ENCODE measurements at places on chromosomes 1 and 21.

- DNase-seq, result no peak
Observed at GRCh38 chr1:76841460-76841859, 25.8 kb upstream of the ST6GALNAC5 start.

GRCh38 chr1:116808848-116809508 lies 54.7 kb downstream of the CD2 start:
- no peak for DNase-seq

GRCh38 chr1:8687039-8687438 lies 130.4 kb downstream of the RERE start:
- no peak for DNase-seq

DNA sequence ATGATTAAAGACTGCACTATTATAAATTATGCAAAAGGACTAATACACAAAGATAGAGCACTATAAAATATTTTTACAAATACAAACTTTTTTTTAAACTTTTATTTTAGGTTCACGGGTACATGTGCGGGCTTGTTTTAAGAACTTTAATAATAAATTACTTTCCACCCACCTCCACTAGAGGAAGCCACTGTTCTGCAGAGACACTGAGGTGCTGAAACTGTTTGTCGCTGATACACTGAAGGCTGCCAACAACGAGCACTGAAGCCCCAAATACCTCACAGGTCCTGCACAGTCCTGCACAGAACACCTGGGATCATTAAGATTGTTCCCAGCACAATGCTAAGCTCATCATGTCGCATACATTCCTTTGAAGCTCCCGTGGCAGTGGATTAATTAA lies 19.9 kb downstream of the COA6 start:
- DNase-seq, result no peak

- DNase-seq, result no peak
Observed at GRCh38 chr1:109768820-109769219, 5.1 kb upstream of the EPS8L3 start.

GRCh38 chr1:184385865-184386311 lies 941 bp upstream of the C1orf21 start:
- no peak for DNase-seq

DNA sequence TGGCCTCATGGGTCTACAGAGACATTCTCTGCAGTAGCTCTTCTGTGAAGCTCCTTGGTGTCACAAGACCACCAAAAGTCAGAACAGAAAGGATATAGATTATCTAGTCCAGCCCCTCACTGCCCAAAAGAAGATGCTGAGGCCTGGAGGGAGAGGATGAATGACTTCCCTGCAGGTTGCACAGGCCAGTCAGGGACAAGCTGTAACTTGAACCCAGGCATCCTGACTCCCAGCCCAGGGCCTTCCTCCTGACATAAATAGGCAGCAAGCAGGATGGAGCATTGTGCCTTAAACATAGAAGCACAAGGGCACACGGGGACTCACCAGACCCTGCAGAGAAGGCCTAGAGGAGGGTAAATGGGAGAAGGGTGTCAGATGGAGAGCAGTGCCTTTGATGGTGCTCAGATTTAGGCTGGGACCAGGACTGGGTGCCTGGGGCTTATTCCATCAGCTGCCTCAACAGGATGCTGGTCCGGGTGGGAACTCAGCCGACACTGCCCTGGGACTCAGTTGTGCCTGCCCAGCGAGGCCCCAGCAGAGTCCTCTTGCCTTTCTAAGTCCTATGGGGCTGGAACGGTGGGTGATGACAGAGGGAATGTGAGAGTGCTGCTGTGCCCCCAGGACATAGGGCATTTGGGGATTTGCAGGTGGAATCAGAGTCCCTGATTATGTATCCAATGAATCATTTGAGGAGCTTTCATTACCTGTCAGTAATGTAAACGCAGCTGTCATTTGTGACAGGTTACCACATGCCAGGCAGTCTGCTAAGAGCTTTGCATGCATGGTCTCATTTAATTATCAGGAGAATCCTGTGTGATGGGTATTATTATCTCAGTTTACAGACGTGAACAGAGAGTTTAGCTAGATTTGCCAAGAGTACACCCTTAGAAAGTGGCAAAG lies 13.2 kb downstream of the S100A7A start:
- no peak for DNase-seq

GRCh38 chr1:230401763-230402294 lies 24.3 kb downstream of the PGBD5 start:
- DNase-seq, result no peak

DNA sequence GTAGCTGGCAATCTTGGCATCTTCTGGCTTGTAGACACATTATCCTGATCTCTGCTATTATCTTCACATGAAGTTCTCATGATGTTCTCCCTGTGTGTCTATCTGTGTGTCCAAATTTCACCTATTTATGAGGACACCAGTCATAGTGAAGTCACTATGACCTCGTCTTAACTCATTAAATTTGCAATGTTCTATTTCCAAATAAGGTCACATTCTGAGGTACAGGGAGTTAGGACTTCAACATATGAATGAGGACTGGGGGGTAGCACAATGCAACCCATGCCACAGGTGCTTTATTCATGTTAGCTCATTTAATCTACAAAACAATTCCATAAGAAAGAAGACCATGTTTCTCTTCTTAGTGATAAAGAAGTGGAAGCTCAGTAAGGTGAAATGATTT lies 206.2 kb upstream of the C8B start:
- no peak for DNase-seq

DNA sequence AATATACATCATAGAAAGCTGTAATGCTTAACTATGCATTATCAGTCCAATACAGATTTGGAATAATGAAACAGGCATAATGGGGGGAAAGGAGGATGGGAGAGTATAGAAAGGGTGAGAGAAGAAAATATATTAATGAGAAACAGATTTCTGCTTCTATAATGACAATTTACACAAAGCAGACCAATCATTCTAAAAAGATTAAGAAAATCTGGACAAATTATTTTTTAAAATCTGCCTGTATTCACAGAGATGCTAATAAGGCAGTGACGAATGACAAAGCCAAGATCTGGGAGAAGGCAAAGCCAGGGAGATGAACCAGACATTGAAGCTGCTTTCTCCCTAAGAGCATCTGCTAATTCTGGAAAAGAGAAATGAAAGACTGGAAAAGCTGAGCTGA lies 50.0 kb downstream of the SPATA6 start:
- no peak for DNase-seq

DNA sequence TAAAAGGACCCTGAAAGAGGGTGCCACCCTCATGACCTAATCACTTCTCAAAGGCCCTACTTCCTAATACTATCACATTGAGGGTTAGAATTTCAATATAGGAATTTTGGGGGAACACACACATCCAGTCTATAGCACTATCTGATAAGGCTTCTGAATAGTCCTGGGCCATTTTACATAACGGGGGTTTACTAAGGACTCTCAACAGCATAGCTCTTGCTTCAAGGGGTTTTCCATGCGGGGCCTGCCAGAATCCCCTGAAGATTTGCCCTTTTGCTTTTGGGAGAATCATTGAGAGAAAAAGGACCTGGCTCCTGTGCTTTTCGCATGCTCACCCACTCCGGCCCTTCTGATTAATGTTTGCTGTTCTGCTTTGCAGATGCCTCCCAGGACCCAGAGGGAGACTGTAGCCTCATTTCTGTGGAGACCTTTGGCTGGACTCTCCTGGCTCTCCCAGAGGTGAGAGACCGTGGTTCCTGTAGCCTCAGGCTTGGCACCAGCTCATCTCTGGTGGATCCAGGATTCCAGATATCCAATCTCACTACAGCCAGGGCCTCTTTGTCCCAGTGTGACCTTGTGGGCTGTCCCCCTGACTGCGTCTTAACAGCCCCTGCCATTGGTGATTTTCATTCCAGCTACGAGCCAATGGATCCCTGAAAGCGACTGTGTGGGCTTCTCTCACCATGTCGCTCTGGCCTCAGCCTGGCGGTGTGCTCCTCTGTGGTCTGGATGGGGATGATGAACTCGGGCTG lies 72.6 kb downstream of the DDR2 start:
- no peak for DNase-seq

GRCh38 chr1:109118089-109118488 lies 4.2 kb downstream of the ELAPOR1 start:
- DNase-seq, result no peak

GRCh38 chr1:76463849-76464248 lies 389.3 kb downstream of the ST6GALNAC3 start:
- no peak for DNase-seq

DNA sequence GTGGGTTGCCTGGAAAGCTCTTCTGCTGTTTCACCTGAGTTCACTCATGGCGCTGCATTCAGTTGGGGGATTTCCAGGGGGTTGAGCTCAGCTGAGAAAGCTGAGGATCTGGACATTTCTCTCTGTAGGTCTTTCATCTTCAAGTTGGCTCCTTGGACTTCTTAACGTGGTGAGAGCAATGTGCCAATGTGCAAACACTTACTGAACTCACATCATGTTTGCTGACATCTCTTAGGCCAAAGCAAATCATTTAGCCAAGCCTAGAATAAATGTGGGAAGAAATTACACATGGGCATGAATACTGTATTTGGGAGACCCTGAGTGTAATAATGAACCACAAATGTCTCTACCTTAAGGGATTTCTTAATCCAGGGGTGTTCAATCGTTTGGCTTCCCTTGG lies 42.7 kb upstream of the SLC22A15 start:
- DNase-seq, result no peak

DNA sequence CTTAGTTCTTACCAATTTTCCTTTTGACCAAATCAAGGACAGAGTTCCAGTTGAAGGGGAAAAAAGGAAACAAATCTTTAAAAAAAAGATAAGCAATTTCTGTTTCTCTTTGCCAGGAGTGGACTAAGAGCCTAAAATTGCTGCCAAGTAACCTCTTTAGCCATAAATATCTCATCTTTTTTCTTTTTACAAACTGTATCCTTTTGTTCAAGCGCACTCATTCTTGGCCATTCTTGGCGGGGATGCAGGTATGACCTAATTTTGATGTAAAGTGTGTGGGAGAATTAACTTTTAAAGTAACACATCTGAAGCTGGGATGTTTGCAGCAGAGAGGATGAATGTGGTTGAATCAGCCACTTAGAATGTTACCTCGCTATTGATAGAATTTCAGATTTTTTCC lies 13.4 kb upstream of the KIF1B start:
- no peak for DNase-seq

Data from activated naive CD4-positive, alpha-beta T cell (primary cell).